ENCODE measurements at places on chromosomes 1 and 21. TPM values are rescaled to one million over a fixed set of nuclear protein-coding genes. Genes with fewer than 3 reads are reported as not detected.
A peak's percentile ranks its signal among the peaks of the same experiment; 100 is the strongest.

The HIVEP3 gene
- 3.3 TPM for total RNA-seq

DNA sequence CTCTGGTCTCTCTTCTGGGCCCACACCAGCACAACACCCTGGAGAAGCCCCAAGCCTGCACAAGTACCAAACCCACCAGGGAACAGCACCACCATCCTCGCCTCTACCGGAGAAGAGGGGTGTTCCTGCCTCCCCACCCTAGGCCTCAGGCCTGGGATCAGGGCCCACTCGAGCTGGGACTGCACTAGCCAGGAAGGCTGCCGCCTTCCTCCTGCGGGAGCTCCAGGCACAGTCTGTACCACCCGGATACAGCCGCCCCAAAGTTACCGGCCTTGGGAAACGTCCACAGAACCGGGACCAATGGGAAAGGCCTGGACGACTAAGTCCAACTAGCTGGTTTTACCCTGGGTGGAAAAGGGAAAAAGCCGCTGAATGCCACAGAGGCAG is 3.4 kb downstream of the TAL1 start:
- no peak for DNase-seq

GRCh38 chr1:46582972-46583371 is 21.1 kb downstream of the MKNK1 start:
- no peak for DNase-seq

DNA sequence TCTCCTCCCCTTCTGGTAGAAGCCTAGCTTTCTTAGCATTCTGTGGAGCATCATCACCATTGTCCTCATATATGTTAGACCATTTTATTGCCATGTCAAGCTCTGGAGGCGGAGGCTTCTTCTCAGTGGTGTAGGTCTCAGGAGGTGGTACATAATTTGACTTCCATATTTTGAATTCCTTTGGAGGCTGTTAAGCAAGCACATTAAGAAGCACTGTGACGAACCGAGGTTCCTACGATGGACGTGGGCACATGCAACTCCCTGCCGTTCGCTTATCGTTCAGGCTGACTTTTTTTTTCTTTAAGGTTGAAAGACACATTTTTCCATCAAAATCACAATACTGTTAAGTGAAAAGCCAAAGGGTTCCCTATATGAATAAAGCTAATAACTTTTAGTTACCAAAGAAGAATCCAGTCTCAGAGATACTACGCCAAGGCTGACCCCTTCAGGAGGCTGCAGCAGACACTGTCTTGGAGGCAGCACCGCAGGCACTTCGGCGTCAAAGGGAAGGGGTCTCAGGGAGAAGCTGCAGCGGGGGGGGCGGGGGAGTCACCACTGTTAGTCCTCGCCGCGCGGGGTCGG is 835 bp downstream of the C1orf52 start:
- no peak for DNase-seq

- peak; percentile 20 for DNase-seq
These were observed 992 bp downstream of the TENT5C start for GRCh38 chr1:117606649-117607430.
